ENCODE measurements at places on chromosomes 2 and 18. TPM values are rescaled to one million over a fixed set of nuclear protein-coding genes. Genes with fewer than 3 reads are reported as not detected.

The TTN gene
- total RNA-seq: under 0.01 TPM

The RASGRP3 gene
- 0.07 TPM for total RNA-seq

DNA sequence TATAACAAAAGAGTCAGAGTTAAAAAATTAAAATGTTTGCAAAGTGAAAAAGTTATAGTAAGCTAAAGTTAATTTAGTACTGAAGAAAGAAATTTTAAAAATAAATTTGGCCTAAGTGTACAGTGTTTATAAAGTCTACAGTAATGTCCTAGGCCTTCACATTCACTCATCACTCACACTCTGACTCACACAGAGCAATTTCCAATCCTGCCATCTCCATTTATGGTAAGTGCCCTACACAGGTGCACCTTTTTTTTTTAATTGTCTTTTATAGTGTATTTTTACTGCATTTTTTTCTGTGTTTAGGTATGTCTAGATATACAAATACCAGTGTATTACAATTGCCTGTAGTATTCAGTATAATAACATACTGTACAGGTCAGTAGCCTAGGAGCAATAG is 562.9 kb downstream of the PIK3C3 start:
- H3K27ac ChIP-seq: no peak overlapping the region
- H3K4me1 ChIP-seq: no peaks in the 10 kb centered on the region
- H3K4me3 ChIP-seq: no peak overlapping the region
- no peak for DNase-seq

GRCh38 chr2:1747065-1747941 is 3.0 kb upstream of the PXDN start:
- H3K36me3 ChIP-seq: peaks cover 12% of the 10 kb centered on the region
- H3K4me1 ChIP-seq: peaks cover 24% of the 10 kb centered on the region

DNA sequence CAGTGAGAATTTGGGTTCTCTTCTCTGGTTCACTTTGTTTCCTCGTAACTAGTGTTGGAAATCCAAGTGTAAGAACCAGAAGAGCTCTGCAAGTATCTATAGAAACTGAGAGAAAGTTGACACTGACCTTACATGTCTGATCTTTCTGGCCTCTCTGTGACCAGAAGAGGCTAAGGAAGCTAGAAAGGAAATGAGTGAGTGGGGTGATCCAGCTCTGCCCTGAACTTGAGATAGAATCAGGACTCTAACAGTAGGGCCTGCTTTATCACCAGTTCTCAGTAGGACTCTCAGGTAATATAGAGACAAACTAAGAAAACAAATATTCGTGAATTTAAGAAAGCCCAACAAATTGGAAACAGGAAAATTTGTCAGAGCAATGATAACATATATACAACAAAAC is 441.2 kb upstream of the ZNF804A start:
- H3K4me3 ChIP-seq: no peak overlapping the region
- no peak overlapping the region for H3K27ac ChIP-seq
- no peaks in the 10 kb centered on the region for H3K36me3 ChIP-seq
- no peaks in the 10 kb centered on the region for H3K27me3 ChIP-seq
- no peak for DNase-seq

- no peak overlapping the region for H3K27ac ChIP-seq
- peaks cover 2% of the 10 kb centered on the region for H3K4me1 ChIP-seq
- H3K4me3 ChIP-seq: no peak overlapping the region
- H3K27me3 ChIP-seq: no peaks in the 10 kb centered on the region
- H3K36me3 ChIP-seq: no peaks in the 10 kb centered on the region
Observed at GRCh38 chr2:179614121-179614520, 247.3 kb downstream of the ZNF385B start.

DNA sequence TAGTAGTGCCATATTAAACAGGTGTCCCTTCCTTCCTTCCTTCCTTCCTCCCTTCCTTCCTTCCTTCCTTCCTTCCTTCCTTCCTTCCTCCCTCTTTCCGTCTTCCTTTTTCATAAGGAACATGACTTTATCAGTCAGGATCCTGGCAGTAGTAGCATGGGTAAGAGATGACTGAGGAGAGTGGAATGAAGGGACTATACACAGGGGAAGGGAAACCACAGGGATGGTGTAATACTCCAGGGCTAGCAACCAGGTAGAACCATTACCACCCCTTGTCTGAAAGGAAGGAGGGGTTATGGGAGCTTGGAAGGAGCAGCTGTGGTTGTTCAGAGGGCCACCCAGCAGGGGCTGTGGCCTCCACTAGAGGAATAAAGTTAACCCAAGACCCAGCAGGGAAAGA is 23.2 kb upstream of the KDM3A start:
- no peak overlapping the region for H3K27ac ChIP-seq
- H3K36me3 ChIP-seq: no peaks in the 10 kb centered on the region
- H3K4me1 ChIP-seq: peaks cover 22% of the 10 kb centered on the region
- no peak for DNase-seq
- peaks cover 14% of the 10 kb centered on the region for H3K27me3 ChIP-seq

DNA sequence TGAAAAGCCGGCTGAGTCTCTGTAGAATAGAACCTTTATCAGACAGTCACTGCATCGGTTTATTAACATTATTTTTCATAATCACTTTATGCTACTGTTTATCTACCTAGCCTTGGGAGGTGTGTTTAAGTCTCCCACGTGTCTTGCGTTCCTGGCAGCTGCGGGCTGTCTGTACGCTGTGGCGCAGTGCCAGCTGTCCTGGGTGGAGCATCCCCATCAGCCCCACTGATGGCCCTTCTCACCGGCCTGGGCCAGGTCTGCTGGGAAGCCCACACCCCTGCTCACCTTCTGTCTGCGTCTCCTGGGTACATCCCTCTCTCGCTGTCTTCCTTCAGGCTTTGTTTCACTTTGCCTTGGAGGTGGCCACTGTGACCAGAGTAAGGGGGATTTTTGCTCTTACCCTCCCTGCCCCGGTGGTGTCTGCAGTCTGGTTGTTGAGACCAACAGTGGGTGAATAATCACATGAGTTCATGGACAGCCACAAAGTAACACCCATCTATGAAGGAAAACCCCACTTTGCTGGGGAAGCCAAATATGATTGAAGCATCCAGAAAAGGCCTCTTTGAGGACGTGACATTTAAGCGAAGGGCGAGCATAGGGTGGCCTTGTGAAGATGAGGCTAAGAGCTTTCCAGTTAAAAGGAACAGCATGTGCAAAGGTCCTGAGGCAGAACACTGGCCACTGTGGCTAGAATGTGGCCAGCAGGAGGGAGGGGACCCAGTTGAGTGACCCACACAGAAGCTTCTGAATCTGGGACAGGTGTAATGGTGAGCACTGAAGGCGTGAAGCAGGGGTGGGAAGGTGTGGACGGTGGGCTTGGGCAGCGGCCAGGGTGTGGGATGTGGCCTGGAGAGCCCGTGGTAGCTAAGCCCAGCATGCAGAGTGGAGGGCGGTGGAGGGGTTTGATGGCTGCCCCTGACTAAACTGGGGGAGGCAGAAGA is 41.7 kb downstream of the RAMP1 start:
- H3K36me3 ChIP-seq: no peaks in the 10 kb centered on the region
- H3K27ac ChIP-seq: no peak overlapping the region
- no peaks in the 10 kb centered on the region for H3K27me3 ChIP-seq

The KCNE4 gene
- not detected for total RNA-seq

The OTOS gene
- total RNA-seq: not detected

The MC4R gene
- 0.19 TPM for total RNA-seq

The TUBA4B gene
- not detected for total RNA-seq

DNA sequence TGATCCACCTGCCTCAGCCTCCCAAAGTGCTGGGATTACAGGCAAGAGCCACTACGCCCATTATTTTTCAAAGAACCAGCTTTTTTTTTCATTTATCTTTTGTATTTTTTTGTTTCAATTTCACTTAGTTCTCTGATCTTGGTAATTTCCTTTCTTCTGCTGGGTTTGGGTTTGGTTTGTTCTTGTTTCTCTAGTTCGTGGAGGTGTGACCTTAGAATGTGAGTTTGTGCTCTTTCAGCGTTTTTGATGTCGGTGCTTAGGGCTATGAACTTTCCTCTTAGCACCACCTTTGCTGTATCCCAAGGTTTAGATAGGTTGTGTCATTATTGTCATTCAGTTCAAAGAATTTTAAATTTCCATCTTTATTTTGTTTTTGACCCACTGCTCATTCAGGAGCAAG is 86.7 kb upstream of the MSTN start:
- H3K36me3 ChIP-seq: peaks cover 9% of the 10 kb centered on the region
- DNase-seq: no peak
- H3K4me1 ChIP-seq: no peaks in the 10 kb centered on the region
- no peaks in the 10 kb centered on the region for H3K27me3 ChIP-seq
- no peak overlapping the region for H3K27ac ChIP-seq

DNA sequence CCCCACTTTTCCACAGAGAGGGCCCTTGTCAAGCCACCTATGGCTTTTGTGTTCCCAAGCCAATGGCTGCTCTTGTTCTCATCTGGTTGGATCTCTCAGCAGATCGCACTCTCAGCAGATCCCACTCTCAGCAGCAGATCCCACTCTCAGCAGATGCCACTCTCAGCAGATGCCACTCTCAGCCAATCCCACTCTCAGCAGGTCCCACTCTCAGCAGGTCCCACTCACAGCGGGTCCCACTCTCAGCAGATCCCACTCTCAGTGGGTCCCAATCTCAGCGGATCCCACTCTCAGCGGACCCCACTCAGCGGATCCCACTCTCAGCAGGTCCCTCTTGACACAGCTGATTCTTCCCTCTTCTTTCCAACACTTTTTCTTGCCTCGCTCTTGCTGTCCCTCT is 59.3 kb upstream of the MGAT4A start:
- no peak overlapping the region for H3K27ac ChIP-seq
- no peak for DNase-seq
- H3K4me1 ChIP-seq: peaks cover 21% of the 10 kb centered on the region
- no peaks in the 10 kb centered on the region for H3K36me3 ChIP-seq

The STEAP3 gene
- total RNA-seq: 0.73 TPM

DNA sequence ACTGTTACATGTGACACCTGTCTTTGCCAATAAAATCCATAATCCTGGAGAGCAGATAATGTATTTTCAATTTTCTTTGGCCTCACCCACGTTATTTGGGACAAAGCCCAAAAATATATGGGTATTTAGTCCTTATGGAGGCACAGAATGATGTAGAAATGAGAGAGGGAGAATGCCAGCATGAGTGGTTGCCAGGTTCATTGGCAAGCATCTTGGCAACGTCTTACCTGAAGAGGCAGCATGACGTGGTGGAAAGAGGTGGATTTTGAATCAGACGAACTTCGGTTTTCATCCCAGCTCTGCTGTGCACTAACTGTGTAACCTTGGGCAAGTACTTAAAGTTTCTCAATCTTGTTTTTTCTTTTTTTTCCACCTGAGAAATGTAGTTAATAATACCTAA is 969.6 kb upstream of the PIK3C3 start:
- no peaks in the 10 kb centered on the region for H3K27me3 ChIP-seq
- no peak overlapping the region for H3K4me3 ChIP-seq
- H3K27ac ChIP-seq: no peak overlapping the region
- H3K36me3 ChIP-seq: no peaks in the 10 kb centered on the region
- no peak for DNase-seq
- no peaks in the 10 kb centered on the region for H3K4me1 ChIP-seq

The FOXD4L1 gene
- 0.52 TPM for total RNA-seq

GRCh38 chr2:30915486-30915885 is 108.2 kb upstream of the CAPN13 start:
- no peak overlapping the region for H3K27ac ChIP-seq
- peaks cover 3% of the 10 kb centered on the region for H3K27me3 ChIP-seq
- no peak overlapping the region for H3K4me3 ChIP-seq
- peak; percentile 11 for DNase-seq

The NYAP2 gene
- 0.36 TPM for total RNA-seq

DNA sequence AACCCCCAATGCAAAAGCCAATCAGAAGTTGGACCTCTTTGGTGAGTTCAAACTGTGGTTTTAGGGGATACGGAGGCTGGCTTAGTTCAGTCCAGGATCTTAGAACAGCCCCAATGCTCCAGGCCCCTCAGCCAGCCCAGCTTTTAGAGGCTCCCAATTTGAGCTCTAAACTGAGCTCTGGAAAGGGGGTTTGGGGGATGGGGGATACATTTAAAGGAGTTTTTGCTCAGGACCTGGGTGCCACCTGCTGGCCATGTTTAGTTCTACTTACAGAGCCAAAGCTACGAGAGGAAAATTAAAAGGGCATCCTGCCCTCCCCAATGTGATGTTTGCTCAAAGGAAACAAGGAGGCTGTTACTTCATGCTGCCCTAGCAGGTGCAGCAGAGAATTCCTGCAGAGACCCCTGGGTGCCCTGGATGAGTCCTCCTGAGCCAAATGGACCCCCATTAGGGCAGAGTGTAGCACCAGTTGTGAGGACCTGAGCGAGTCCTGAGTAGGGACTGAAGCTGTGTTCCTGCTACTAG is 15.9 kb upstream of the TMEM214 start:
- DNase-seq: peak; percentile 59
- no peak overlapping the region for H3K4me3 ChIP-seq
- peaks cover 14% of the 10 kb centered on the region for H3K36me3 ChIP-seq
- no peaks in the 10 kb centered on the region for H3K27me3 ChIP-seq

DNA sequence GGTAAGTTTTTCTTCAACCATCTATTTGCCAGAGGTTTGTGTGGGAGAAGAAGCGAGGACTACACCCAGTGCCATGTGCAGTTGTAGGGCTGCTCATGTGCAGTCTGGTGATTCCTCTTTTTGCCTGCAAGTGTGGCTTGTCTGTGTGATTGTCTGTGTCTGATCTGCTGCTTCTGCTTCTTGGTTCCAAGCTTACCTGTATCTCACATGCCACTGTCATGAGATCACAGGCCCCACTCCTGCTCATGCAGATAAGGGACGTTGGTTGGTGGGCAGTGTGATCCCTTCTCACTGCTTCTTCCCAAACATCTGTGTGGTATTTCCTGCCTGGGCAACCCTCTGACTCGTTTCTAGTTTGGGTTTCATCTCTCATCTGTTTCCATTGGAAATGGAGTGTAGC is 27.1 kb downstream of the RRM2 start:
- H3K27ac ChIP-seq: no peak overlapping the region
- H3K4me1 ChIP-seq: no peaks in the 10 kb centered on the region
- no peak overlapping the region for H3K4me3 ChIP-seq
- no peaks in the 10 kb centered on the region for H3K27me3 ChIP-seq
- DNase-seq: no peak

- peaks cover 5% of the 10 kb centered on the region for H3K36me3 ChIP-seq
- H3K4me3 ChIP-seq: no peak overlapping the region
- no peaks in the 10 kb centered on the region for H3K27me3 ChIP-seq
- H3K4me1 ChIP-seq: peaks cover 22% of the 10 kb centered on the region
- H3K27ac ChIP-seq: no peak overlapping the region
Observed at GRCh38 chr2:200483729-200484198, 26.1 kb downstream of the KCTD18 start.

DNA sequence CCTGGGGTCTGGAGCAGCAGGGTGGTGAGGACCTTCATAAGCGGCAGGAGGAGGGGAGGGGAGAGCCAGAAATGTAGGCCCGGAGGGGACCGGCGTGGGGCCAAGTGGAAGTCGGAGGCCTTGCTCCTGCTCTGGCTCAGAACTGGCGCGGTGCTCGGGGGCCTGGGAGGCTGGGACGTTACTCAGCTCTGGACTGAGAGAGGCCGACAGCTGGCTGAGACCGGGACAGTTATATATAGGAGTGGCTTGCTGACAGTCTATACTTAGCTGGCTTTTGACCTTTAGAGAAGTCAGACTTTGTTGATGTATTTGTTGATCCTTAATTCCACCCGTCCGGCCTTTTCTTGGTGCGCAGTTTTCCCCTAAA is 15.7 kb downstream of the IGFBP5 start:
- peaks cover 56% of the 10 kb centered on the region for H3K4me1 ChIP-seq
- H3K27me3 ChIP-seq: no peaks in the 10 kb centered on the region
- peaks cover 16% of the 10 kb centered on the region for H3K36me3 ChIP-seq
- H3K27ac ChIP-seq: peak overlapping the region; percentile 90
- H3K4me3 ChIP-seq: peak overlapping the region; percentile 58
- DNase-seq: no peak
